ENCODE measurements at places on chromosomes 1 and 21.

DNA sequence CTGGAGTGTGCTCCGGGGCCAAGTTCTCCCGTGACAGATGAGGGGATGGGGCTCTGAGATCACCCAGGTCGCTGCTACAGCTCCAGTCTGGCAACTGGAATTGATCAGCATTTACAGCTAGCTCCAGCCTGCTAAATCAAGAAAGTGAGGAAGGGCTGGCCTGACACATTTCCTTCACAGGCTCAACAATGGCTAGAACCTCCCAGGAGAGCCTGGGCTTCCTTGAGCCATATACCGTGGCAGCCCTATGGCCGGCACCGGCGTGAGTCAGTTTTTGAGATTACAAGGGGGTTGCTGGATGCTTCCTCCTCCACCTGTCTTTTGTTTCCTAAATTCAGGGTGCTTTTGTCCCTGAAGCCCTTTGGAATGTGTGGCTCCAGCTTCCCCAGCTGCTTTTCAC, 104.2 kb downstream of the ETS2 start:
- DNase-seq, result no peak

DNA sequence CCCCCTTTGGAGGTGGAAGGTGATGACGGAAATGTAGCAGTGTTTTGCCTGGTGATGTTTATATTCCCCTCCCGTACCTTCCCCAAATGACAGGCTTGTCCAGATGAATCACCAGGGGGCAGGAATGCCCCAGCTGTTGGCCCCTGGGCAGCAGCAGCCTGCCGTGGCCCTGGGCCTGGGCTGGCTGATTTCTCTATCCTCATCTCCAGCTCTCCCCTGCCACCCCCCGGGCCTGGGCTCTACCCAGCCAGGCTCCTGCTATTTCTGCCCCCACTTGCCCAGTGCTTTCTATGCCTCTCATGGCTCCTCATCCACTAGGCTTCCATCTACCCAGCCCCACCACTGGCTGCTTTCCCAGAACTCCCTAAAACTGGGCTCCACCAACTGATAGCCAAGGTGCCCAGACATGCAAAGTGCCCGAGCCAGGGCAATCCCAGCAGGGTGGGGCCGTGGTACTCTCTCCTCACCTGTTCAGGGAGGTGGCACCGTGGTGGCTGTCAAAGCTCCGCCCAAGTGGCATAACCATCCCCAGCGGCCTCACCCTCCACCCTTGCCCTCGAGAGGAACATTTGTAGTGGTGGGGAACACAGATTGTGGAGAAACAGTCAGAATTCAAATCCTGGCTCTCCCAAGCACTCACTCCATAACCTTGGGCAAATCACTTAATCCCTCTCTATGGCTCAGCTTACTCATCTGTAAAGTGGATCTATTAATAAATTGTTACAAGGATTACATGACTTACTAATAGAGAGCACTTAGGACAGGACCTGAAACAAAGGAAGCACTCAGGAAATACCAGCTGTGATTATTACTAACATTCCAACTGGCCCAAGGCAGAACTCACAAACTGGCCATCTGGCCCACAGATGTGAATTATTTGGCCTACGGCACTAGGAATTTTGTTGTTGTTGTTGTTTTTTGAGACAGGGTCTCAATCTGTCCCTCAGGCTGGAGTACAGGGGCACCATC, 12.8 kb upstream of the ECE1 start:
- peak; percentile 78 for DNase-seq

DNA sequence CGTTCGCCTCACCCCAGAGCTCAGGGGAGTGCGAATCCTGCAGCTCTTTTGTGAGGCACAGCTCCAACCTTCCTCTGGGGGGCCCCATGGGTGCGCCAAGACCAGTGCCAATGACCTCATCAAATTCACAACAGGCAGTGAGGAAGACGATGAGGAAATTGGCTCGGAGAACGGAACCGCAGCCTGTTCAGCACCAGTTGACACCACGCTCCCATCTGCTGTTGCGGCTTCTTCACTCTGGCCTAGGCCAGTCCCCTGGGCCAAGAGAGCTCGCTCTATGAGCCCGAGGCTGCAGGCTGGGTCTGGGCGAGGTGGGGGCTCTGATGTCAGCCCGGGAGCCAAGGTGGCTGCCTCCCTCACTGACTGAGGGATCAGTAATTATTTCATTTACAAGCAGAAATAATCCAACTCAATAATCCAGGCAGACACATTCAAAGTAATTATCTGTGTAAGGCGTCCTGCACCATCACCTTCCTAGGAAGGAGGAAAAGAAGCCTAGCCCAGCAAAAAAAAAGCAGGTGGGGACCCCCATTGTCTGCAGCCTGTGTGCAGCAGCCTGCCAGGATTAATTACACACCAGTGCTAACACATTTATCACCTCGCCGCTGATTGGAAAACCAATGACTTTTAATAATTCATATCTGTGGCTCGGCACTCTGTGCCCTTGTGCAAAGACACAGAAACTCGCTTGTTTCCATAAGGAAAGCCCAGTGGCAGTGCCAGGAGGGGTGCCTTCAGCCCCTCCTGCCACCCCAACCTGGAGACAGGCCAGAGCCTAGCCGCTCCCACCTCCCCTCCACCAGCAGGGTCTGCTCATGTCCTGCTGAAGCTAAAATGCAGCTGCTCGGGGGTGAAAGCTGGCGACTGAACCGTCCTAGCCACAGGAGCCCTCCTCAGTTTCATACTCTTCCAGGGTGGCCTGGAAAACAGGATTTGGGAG, 1.9 kb downstream of the PLEKHA6 start:
- no peak for DNase-seq

DNA sequence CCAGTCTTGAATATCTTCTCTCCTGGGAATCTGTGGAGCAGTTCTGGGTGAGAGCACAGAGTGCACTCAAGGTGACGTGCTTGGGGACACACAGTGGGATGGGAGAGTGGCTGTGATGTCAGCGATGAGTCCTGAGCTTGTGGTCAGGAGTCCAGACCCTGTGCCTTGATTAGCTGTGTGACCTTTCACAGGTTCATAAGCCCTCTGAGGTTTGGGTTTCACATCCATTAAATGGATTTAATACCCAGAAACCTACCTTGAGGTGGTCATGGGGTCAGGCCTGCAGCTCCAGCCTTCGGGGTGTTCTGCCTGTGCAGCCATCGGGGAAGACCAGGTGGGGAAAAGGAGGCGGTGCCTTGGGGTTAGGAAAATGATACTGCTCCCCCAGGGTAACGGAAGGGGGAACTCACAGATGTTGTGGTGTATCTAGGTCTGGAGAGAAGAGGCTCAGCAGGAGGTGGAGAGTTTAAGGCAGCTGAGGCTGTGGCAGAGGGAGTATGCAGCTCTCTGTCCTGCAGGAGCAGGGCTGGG, 38.5 kb upstream of the ETV3 start:
- no peak for DNase-seq

DNA sequence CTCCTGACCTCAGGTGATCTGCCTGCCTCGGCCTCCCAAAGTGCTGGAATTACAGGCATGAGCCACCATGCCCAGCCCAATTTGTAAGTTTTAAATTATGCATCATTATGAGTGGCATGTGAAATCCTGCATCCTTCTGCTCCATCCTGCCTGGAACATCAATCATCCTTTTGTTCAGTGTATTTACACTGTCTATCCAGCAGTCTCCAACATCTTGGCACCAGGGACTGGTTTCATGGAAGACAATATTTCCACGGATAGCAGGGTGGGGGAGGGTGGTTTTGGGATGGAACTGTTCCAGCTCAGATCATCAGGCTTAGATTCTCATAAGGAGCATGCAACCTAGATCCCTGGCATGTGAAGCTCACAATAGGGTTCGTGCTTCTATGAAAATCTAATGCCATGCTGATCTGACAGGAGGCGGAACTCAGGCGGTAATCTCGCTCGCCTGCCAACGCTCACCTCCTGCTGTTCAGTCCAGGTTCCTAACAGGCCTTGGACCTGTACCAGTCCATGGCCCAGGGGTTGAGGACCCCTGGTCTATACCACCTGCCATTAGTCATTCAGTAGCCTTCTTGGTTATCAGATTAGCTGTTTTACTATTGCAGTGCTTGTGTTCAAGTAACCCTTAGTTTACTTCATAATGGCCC, 22.2 kb upstream of the TCEA3 start:
- no peak for DNase-seq

- no peak for DNase-seq
Measured at GRCh38 chr1:46421739-46422138, 27.6 kb downstream of the FAAH start.

- DNase-seq, result no peak
Measured at GRCh38 chr21:32484706-32485380, 72.3 kb downstream of the EVA1C start.

GRCh38 chr1:227899820-227900449, 47.8 kb downstream of the WNT9A start:
- DNase-seq, result no peak

DNA sequence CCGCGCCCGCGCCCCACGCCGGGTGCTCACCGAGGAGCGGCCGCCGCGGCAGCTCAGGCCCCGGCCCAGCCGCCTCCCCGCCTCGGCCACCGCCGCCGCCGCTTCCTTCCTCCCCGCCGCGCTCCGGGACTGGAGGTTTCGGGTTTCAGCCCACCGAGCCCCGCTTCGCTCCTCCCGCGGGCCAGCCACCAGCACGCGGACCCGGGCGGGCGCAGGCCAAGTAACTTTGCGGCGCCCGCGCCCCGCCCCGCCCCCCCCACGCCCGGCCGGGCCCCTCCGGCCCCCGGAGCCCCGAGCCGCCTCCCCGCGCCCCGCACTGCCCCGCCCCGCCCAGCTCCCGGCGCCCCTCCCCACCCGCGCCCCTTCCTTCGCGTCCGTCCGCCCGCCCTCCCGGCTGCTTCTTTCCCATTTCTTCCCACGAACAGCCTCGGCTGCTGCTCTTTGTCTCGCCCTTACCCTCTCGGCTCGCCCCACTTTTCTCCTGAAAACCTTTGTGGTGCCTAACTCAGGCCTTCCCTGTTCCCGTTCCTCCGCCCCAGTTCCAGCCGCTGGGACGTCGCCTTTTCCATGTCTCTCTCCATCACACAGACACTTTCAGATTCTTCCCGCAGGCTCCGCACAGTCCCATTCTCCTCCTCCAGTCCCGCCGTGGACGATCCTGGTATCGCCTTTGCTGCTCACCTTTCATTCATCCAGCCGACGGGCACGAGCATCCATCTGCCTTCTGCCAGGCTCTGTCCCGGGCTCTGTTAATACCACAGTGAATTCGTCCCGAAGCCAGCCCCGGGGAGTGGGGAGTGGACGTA, at the start of gene GPR161:
Gene GPR161 (minus strand): TSS at position 222 of the 806 bp plus-strand sequence. CDS start 32,080 bp downstream, outside the sequence.
- peak; percentile 26 for DNase-seq

GRCh38 chr1:161342821-161343220, 24.9 kb downstream of the CFAP126 start:
- no peak for DNase-seq

DNA sequence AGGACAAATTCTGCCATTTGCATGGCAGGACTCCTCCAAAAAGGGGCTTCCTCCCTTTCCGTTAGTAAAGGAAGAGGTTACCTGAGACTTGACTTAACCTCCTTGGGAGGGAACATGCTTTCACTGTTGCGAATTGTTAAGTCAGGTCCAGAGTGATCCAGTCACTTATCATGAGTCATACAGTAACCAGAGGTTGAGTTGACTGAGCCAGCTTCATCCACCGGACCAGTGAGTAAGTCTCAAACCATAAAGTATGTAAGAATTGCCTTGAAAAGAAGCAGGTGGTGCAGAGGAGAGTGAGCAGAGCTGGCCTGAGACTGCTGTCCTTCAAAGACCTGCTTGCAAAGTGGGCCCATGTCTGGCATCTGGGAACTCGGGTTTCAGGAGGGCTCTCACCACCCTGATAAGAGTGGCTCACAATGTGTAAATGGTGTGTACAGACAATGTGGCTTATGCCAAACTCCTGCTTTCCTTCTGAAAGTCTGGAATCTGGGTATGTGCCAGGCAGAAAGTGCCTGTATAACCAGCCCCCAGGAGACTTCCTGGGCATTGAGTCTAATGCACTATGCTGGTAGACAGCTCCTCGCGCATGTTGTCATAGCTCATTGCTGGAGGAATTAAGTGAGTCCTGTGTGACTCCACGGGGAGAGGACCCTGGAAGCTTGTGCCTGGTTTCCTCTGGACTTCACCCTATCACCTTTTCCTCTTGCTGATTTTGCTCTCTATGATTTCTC, 84.3 kb upstream of the KLHDC7A start:
- DNase-seq, result no peak

DNA sequence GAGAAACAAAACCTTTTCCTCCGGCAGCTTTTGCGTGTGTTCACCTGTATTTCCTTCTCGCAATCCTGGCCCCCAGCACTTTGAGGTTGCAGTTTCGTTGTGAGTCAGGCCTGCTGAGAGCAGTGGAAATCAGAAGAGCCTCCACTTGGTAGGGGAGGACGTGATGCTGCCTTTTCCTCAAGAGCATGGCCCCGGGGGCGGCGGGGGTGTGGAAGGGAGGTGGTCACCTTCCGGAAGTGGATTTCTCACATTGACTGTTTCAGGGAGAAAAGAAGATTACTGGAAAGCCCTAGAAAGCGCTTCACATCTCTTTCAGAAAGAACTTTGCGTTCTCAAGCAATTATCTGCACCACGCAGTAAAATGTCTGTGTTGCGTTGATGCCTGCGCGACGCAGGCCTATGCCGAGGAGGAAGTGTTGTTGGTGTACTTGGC, 12.2 kb upstream of the IL10 start:
- DNase-seq, result no peak

GRCh38 chr21:34639882-34640788, 25.2 kb upstream of the RCAN1 start:
- DNase-seq, result no peak

DNA sequence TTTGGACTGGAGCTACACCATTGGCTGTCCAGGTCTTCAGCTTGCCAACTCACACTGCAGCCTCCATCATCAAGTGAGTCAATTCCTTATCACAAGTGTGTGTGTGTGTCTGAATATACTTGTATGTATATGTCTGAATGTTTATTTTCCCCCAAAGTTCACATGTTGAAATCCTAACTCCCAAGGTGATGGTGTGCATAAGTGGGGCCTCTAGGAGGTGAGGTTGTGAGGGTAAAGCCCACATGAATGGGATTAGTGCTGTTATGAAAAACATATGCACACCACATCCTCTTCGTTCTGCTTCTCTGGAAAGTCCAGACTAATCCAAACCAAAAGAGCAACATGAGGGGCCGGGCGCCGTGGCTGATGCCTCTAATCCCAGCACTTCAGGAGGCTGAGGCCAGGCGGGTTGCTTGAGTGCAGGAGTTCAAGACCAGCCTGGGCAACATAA, 48.7 kb upstream of the LBR start:
- DNase-seq, result no peak

DNA sequence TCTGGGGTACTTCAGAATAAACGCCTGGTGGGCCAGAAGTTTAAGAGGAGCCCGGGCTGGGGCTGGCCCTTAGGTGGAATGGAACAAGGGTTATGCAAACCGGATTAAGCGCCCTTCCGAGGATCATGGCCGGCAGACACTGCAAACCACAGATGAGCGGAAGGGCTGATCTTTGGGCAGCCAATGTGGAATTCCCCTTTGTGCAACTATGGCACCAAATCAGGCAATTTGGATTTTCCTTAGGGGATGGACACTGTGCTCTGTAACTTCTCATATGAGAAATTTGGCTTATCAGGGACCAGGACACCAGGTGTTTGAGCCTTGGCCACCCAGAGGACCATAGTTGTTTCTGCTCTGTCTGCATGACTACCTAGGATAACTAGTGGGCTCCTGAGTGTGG, 5.7 kb upstream of the IL10 start:
- no peak for DNase-seq

DNA sequence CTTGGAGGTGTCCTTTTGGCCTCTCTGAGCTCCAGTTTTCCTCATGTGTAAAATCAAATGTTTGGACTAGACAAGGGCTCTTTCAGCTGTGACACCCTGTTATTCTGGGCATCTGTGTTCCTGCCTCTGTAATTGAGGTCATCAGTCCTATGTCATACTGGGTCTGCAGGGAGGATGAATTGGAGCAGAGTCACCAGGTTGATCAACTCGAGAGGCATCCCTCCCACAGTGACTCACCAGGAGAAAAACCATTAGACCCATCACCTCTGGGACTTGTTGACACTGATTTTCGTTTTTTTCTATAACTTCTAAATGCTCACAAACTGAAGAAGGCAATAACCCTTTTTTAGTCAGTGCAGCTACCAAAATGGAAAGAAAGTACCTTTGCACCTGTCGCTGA, 82.2 kb downstream of the ST6GALNAC5 start:
- DNase-seq, result peak; percentile 4
